CD4-positive, alpha-beta T cell treated with Interleukin-12 subunit alpha and Interleukin-12 subunit beta, for 1 hour (primary cell): ENCODE measurements at places on chromosomes 16 and 17.

GRCh38 chr17:17021194-17021863, 20.9 kb upstream of the MPRIP start:
- DNase-seq, result no peak

DNA sequence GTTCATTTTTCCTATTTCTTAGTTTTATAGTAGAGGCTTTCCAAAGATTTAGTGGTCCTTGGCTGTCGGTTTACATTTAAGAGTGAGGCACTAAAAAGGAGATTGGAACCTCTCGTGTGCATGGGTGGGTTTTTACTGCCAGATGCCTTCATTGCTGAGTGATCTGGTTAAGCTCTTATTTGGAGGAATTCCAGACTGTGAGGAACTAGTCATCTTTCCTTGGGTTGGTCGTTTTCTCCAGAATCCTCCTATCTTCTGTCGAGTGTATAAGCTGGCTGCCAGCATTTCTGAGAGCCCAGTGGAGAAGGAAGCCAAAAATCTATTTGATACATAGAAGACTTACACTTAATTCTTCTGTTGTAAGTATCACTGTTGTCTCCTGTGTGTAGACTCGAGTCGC, 22.6 kb downstream of the IST1 start:
- no peak for DNase-seq

DNA sequence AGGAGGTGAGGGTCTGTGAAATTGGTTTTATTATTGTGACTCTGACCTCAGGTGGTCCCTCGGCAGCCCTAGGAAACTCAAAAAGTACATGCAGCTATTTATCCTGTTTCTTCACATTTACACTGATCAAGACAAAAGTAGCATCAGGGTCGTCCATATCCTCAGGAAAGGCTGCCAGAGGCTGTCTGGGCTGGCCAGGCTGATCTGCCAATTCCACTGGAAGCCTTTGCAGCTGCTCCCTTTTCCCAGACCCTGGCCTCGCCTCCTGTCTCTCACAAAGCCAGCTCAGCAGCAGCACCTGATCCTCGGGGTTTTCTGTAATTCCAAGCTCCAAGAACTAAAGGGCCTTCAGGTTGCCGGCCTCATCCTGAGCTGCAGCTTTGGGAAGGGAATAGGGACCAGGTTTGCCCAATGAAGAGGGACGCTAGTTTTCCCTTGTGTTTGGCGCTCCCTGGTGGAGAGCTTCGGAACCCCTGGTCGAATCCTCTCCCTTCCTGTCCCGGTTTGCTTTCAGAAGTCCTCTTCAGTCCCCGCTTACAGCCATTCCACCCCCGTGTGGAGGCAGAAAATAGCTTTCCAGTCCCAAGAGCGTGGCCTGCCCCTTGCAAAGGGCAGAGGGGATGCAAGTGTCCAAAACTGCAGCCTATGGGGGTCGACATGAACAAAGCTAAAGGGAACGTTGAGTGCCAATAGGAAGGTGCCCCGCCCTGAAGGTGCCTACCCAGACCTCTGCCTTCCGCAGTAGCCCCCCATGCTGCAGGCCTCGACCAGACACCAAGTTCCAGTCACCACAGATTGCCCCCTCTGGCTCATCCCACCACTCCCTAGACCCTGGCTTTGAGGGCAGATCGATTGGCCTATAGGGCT, 13.4 kb downstream of the MFSD6L start:
- DNase-seq, result peak; percentile 54

DNA sequence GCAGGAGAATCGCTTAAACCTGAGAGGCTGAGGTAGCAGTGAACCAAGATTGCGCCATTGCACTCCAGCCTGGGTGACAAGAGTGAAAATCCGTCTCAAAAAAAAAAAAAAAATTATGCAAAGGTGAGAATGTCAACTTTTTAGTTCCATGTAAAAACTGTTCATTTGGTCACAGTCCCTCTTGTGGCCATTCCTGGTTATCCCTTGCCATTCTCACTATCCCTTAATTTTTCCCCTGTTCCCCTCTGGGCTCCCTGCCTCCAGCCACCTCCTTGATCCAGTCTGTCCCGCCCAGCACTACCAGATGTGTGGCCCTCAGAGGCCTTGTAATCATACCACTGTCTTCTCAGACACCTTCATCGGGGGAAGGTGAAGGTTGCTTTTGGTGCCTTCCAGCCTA, 23.4 kb downstream of the DCAF7 start:
- no peak for DNase-seq

DNA sequence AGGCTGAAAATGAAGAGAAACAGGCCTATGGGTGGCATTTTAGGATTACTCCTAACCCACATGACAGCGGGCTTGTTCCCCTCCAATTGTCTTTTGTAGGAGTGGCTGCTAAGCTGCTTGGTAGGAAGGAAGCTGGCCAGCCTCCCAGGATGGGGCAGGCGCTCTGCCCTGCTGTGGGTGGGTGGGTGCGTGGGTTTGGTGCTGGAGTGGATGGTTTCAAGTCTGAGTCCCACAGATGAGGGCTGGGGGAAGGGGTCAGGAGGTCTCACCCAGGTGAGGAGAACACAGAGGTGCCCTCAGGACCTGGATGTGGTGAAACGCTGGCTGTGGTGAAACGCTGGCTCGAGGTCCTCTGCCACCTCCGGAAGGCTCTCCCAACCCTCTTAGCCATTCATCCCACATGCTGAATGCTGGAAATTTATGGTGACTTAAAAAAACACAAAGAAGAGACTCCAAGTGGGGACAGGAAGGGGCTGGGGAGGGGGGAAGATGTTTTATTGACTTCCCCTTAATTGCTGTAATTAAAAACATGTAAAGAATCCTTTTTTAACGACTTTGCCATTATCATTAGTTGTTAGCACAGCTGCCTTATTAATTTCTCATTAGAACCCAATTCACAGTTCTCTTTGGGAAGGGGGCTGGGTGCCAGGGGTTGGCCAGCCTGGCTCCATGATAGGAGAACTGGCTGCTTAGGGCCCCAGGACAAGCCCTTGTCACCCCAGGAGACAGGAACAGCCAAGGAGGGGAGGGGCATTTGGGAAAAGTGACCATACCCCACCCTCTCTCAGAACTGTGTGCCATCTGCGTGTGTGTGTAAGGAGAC, 153.5 kb upstream of the CDC42EP4 start:
- DNase-seq, result no peak

GRCh38 chr17:4569591-4569990, 9.2 kb upstream of the GGT6 start:
- no peak for DNase-seq

DNA sequence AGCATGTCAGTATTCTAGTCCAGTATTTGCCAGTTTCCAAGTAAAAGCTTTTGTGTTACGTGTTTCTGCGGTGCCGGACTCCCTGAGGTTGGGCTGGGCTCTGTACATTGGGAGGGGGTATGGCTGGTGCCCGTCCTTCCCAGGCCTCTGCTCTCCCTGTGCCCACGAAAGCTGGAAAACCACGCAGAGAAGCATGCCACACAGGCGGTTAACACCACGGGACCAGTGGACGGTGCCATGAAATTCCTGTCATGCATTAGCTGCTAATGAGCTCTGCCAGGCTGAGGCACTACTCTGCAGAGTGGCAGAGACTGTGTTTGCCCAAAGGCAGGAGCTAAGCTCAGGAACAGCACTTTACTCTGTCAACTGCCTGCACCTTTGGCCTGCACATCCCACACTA, 8.1 kb downstream of the SMIM5 start:
- DNase-seq, result no peak

- DNase-seq, result no peak
These were observed 290.8 kb upstream of the HSBP1 start for GRCh38 chr16:83516931-83517330.

GRCh38 chr16:7442050-7442449, 109.4 kb downstream of the RBFOX1 start:
- no peak for DNase-seq

GRCh38 chr16:89322321-89323119, 105.0 kb downstream of the ZNF778 start:
- DNase-seq, result no peak

DNA sequence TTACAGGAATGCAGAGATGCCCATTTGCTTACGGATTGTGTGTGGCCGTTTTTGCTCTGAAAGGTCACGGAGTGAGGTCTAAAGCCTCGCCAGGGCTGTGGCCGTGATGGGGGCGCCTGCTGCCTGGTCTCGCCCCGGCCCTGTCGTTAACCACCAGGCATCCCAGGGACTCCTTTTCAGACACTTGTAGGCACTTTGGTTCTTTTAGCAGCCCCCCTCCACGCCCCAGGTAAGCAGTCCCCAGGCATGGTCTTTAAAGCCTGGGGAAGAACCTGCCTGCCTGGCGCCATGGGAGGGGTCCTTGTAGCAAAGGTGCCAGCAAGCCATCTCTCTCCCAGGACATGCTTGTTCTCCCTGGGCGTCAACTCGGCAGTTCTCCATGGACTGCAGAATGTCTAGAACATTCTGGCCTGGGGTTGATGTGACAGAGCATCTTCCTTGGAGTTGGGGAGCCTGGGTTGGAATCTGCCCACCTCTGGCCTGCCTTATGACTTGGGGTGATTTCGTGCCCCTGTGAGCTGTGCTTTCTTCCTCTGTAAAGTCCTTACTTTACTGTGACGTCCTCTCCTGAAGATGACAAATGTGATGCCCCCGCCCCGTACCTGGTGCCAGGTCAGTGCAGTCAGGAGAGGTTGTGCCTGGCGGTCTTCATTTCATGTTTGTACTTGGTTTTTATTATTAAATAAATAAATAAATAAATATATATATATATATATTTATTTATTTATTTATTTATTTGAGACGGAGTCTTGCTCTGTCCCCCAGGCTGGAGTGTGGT, 5.4 kb downstream of the KCTD5 start:
- no peak for DNase-seq

GRCh38 chr17:77454242-77455095, 313.7 kb downstream of the SEC14L1 start:
- DNase-seq, result no peak

GRCh38 chr17:44773140-44773539, 14.4 kb downstream of the ADAM11 start:
- DNase-seq, result no peak

GRCh38 chr16:56101480-56101879, 89.8 kb upstream of the GNAO1 start:
- no peak for DNase-seq
